ENCODE measurements at places on chromosomes 12 and 14.

DNA sequence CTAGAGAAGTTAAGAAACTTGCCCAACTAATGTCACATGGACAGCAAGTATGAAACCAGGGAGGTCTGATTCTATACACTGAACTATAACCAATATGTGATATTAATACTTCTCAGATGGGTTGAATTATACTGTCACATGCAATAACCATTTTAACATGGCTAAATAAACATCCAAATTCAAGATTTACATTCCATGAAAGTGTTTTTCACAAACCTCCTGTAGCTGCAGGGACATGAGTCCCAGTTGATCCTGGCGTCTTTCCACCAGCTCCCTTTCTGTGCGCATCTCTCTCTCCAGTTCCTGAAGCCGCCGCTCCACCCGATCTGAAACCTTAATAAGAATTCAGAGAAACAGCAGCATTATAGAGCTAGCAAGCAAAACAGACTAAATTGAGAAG, 79.0 kb downstream of the CEP128 start:
- no peak for DNase-seq

- no peak for DNase-seq
Measured at GRCh38 chr12:6171409-6172015, 28.7 kb upstream of the CD9 start.

GRCh38 chr12:104351057-104351983, 47.8 kb downstream of the EID3 start:
- DNase-seq, result no peak

- DNase-seq, result no peak
Measured at GRCh38 chr14:35047976-35048513, 2.0 kb downstream of the FAM177A1 start.

DNA sequence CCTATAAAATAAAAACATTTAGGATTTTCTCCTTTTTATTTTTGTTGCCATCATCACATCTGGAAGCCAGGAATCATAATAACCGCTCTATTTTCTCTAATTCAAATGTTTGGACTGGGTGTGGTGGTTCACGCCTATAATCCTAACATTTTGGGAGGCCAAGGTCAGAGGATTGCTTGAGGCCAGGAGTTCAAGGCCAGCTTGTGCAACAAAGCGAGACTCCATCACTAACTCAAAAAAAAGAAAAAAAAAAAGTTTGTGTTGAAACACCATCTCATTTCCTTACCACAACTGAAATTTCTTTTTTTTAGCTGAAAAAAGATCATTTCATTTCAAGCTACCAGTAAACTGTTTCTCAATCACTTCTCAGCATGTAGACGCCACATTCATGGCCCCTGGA, 8.8 kb upstream of the BAZ1A start:
- no peak for DNase-seq

DNA sequence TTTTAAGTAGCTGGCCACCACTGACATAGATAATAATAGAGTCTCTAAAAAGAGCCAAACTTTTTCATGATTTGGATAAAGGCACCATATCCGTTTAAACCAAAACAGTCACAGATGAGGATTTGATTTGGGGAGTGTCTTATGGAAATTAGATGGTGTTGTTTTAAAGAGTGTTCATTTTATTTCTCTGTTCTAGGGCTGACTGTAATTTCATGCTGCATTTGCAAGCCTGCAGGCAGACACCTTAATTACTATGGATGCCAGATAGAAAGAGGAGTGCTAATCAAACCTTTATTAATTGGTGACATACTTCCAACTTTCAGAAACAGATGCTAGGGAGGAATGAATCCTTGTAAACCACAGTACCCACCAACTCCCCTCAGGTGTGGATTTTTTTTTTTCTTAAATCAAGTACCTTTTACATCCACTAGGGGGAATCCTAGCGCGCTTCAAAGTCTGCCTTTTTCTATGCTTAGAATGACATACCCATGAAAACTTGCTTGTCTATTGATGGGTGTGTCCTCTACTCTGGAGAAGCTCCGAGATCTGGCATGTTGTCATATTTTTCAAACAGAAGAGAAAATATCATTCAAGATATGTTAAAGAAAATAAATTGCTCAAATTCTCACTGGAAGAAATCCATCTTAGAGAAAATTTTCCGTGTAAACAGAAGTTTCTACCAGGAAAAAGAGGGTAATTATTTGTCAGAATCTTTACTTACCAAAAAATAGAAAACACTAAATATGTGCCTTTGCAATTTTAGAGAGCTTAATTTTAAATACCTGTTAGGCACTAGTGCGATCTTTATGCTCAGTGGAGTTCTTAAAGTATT, 14.2 kb upstream of the PLXNC1 start:
- no peak for DNase-seq

GRCh38 chr14:64800000-64800399, 79.7 kb downstream of the SPTB start:
- DNase-seq, result no peak

GRCh38 chr12:92199819-92200576, 54.4 kb upstream of the BTG1 start:
- DNase-seq, result no peak

GRCh38 chr14:68482772-68483395, 310.0 kb downstream of the ZFP36L1 start:
- no peak for DNase-seq

GRCh38 chr12:57821474-57822214, 3.1 kb upstream of the AVIL start:
- DNase-seq, result no peak

DNA sequence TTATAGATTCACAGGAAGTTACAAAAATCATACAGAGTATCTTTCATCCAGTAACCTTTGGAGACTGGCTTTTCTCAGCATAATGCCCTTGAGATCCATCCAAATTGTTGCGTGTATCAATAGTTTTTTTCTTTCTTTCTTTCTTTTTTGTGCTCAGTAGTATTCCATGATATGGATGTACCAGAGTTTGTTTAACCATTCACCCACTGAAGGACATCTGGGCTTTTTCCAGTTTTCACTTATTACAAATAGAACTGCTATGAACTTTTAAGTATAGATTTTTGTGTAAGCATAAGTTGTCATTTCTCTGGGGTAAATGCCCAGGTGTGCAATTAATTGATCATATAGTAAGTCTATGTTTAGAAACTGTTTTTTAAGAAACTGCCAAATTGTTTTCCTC, 79.4 kb downstream of the FBXL14 start:
- DNase-seq, result no peak

- no peak for DNase-seq
Measured at GRCh38 chr12:34292736-34293625, 270.7 kb downstream of the ALG10 start.

DNA sequence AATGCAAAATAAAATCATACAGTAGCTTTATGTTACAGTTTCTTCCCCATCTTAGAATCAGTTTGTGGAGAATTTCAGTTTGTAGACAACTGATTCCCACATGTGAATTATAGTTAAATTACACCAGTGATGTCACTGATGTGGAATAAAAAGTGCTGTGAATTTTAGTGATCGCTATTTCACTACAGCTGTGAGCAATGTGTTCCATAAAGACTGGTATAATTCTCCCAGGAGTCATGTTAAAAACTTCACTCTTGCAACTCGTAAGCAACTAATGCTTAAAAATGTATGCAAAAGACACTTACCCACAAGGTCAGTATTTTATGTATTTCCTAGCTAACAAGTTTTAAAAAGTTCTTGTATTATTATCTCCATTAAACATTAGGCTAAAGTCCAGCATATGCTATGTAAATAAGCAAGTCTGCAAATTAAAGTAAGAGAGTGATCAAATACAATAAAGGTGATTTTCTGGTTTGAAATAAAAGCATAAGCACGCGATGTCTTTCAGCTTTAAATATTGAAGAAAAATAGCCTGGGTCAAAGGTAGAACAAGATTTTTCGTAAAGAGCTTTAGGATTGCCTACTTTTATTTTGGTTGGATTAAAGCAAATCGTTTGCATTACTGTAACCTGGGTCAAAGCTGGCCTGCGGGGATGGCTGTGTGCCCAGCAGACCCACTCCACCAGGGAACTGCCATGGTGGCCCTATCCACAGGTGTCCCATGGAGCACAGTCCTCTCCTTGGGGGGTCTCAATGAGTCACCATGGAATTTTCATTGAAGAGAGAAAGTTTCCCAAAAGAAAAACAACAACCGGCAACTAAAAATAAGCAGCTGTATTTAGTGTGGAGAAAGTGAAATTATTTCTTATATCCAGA, 12.7 kb upstream of the LRIG3 start:
- no peak for DNase-seq

GRCh38 chr12:75623631-75624154, 112.3 kb upstream of the KRR1 start:
- no peak for DNase-seq

GRCh38 chr12:109961612-109962011, 34.6 kb downstream of the GIT2 start:
- DNase-seq, result no peak

GRCh38 chr14:104548802-104549535, 30.6 kb upstream of the C14orf180 start:
- no peak for DNase-seq

- no peak for DNase-seq
Measured at GRCh38 chr12:120956579-120957300, 21.6 kb upstream of the HNF1A start.

DNA sequence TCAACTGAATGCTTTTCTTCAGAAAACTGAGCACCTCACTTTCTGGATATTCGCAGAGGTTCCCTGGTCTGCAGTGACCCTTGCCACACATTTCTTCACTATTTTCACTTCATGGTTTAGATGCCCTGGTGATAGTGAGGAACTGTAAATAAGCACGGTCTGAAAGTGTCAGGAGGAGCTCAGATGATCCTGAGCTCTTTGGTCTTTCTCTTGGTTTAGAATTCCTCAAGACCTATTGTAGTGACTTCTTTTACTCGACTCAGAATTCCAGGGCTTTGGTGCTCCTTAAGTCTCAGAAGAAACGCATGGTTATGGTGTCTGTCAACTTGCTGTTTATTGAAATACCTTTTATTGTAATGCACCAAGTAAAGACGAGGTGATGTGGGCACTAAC, 84.0 kb downstream of the SAMD4A start:
- DNase-seq, result no peak

- no peak for DNase-seq
Measured at GRCh38 chr12:60209521-60209920, 613.7 kb downstream of the SLC16A7 start.

DNA sequence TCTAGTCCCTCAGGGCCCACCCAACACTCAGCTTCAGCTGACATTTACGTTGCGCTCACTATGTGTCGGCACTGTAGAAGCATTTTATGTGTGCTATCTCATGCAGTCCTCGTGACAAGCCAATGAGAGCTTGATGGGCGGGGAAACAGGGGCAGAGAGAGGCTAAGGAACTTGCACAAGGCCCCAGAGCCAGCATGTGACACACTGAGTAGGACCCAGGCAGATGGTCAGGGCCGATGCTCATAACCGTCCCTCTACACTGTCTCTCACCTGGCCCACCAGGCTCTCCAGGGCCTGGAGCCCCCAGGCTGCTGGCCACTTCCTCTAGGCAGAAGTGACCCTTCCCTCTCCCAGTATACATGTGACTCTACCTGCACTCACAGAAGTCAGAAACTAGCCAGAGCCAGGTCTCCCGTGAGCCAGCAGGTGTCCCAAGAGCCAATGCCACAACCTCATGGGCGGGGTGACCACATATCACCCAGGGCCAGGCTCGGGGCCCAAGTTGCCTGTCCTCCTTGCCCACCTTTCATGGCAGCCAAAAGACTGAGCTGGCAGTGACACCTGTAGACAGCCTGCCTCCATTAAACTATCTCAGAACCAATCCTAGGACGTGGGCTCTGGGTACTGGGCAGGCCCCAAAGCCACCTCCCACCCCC, 38.3 kb downstream of the TTC7B start:
- no peak for DNase-seq

DNA sequence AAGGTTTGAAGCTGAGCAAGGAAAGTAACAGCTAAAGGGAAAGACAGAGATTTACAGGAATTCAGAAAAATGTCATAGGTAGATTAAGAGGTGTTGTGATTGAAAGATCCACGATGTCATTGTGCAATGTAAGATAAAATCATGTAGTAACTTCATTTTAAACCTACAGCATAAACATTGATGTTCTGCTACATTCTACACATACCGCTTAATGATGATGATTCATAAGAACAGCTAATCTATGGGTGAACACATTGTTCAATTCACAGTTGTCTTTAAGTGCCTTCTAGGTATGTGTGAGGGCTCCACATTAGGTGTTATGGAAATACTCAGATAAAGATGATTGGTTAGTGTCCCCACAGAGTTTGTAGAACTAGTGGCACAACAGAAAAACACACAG, 170.9 kb downstream of the GRIP1 start:
- DNase-seq, result no peak

GRCh38 chr12:113537751-113538087, 66.0 kb upstream of the LHX5 start:
- DNase-seq, result no peak

GRCh38 chr12:64950711-64951298, 126.4 kb downstream of the TBC1D30 start:
- DNase-seq, result no peak

- no peak for DNase-seq
Measured at GRCh38 chr12:124463341-124463921, 104.0 kb downstream of the NCOR2 start.

DNA sequence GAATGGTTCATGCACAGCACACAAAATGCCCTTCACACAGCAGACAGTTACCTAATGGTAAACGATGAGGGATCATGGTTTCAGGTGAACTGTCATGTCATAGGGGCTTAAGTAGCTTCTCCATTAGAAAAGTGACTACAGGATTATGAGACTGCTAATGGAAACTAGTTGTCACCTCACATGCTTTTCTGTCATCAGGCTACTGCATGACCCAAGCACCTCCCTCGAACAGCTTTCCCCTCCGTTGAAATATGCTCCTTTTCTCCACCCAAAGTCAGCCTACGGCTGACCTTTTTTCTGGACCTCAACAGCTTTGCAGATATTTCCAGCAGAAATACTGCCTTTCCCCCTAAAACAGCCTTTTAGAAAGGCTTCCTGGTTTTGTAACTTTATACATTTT, 467.3 kb downstream of the EGLN3 start:
- DNase-seq, result no peak
